ENCODE measurements at places on chromosomes 3 and 15.

GRCh38 chr3:151037746-151038477 is 47.6 kb upstream of the MED12L start:
- DNase-seq, result no peak

- no peak for DNase-seq
Measured at GRCh38 chr3:136021803-136022202, 56.3 kb downstream of the PPP2R3A start.

DNA sequence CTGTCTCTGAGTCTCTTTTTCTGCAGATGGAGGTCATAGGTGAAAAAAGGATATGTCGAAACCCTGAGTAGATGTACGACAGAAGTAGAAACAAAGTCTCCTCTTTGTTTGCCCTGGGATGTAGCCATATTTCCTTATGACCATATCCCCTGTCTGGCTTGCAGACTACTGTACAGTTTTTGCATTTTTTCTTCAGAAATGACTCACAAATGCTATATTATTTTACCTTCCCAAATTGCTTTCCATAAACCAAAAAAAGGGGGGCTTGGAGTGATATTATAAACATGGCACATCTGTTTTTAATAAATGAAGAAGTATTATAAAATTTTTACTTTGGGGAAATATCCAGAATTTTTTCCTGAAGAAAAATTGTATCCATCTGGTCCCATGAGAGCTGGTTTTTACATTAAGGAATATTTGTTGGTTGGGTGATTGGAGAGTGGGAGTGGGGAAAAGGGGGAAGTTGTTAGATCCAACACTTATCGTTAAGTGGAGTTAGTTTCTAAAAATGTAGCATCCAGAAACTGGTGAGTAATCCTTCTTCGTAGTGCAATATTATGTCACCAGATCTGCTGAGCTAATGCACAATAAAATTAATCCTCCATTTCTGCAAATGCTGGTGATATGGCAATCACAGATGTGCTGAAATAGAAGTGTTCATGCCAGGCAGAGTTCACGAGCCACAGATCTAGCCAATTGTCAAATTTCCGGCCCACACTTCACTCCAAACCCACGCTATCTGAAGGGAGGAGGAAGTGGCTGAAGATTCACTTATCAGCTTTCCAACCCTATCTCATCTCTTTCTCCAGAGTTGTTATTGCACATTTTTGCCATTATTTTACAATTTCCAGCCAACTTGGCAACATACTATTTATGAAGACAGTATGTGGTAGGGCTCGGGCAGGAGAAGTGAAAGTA is 313.6 kb upstream of the ATP11B start:
- no peak for DNase-seq

DNA sequence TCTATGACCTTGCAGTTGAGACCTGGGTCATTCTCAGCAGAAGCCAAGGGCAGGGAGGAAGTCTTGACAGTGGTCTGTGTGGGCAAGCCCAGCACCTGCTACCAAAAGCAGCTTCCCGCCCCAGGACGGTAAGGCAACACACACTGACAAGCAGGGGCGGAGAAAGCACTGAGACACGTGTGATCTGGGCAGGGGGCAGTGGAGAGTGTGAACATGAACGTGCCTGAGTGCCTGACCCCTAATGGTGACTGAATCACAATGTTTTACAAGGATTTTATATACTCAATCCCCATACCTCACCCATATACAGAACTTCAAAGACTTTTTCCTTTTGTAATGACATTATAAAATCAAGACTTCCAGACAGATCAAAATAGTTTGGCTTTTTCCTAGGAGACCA is 35.2 kb downstream of the ANP32A start:
- no peak for DNase-seq

GRCh38 chr15:95019907-95020306 is 788.5 kb downstream of the MCTP2 start:
- DNase-seq, result no peak

GRCh38 chr15:100114100-100114499 is 227.7 kb downstream of the ADAMTS17 start:
- no peak for DNase-seq

DNA sequence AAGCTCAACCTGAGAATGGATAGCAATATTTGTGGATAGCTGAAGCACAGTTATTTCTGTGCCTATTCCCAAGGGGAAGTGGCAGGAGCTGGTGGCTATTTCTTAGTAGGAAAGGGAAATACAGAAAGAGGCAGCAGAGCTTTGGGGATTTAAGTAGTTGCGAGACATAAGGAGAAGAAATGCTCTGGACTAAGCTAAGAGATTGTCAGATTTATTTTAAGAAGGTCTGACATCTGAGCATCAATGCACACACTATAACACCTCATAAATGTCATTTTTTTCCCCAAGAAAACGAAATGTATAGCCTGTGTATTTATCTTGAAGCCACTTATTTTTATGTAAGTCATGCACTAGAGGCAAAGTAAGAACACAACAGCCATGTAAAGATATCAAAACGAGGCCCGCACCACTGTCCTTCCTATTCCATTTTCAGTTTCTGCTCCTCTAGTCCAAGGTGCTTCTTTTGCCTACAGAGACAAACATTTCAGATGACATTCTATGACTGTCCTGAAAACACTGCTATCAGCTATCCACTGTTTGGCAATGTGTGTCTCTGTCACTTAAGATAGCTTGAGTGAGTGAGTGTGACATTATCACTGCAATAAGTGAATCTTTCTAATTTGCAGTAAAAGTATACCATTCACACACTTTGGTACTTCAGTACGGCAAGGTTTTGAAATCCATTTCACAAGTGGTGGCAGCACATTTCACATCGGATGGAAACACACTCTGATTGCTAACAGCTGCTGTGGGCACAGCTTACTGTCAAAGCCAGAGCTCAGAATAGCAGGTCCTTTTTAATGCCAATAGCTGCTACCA is 62.7 kb upstream of the ICE2 start:
- no peak for DNase-seq

DNA sequence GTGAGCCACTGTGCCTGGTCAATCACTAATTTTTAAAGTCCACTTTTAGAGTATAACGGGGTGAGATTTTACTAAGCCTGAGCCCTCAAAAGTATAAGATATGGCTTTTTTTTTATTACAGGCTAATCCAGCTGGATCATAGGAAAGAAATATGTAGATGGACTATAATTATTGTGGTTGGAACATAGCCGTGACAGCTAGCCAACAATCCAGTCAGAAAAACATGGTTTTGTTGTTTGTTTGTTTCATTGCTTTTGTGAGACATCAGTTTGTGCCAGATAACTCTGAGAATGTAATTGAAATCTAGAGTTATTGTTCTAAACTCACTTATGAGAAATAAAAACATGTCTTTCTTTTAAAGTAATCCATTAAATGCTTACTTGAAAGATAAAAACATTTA is 37.3 kb upstream of the ATOSA start:
- no peak for DNase-seq

DNA sequence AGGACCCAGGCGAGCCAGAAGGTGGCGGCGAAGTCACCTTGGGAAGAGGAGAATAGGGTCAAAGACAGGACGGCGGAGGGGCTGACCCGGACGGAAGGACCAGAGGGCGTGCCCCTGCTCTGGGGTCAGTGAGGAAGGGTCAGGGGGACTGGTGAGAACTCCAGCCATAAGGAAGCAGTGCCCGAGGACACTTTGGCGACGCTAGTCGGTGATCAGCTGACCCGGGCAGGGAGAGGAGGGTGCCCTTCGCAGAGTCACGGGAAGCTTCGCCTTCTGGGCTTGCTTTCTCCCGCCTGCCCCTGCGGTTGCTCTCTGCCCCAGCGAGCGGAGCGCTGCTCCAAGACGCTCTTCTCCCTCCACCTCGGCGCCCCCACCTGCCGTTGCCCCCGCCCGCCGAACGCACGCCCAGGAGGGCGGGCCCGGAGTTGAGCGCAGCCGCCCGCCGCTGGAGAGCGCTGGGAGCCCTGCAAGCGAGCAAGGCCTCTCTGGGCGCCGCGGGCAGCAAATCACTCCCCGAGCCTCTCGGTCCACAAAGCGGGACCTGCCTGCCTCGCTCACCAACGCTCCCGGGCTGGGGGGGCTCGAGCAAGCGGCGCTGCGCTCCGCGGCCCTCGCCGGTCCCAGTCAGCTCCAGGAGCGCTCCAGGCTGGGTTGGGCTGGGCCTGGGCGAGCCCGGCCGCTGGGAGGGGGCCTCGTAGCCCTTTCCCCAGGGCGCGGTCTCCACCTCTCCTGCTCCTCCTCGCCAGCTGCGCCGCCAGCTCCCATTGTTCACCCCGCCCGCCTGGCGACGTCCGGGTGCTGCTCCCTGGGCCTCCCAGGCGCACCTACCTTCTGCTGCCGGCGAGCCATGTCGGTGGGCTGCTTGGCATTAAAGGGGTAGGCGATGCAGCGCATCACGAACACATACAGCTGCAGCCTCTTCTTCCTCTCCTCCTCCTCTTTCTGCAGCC is 1.2 kb downstream of the CADPS start:
- no peak for DNase-seq

GRCh38 chr15:91200101-91200754 is 100.2 kb downstream of the SV2B start:
- DNase-seq, result no peak

DNA sequence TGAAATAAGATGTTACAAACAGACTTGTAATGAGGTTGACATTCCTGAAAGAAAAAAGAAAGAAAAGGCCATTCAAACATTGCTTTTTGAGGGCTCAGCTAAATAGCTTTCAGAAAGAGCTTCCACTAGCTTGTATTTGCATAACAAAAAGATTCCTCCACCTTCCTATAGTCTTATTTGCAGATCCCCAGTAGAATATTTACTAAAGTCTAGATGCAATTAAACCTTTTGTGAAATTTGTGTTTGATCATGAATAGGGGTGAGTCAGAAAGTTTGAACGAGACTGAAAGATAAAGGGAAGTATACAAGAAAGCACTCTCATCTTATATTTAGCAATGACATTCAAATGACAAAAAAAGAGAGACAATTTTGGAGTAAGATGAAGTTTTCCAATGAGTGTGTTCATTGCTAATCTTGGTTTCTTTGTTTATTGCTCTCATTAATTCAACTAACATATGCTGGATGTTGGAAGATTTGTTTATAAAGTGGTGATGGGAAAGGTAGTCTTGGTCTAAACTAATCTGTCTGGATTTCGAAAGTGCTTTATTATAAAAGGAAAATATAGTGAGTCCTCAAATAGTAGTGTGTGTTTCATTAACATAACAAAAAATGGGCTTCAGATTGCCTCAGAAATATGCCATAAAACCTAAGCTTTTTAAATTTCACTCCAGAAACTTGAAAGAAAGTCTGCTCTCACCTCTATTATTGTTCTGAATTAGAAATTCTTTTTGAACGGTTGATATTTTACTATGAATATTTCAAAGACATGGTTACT is 9.1 kb upstream of the CADPS start:
- no peak for DNase-seq

GRCh38 chr15:67100801-67101581 is 35.6 kb downstream of the SMAD3 start:
- no peak for DNase-seq

DNA sequence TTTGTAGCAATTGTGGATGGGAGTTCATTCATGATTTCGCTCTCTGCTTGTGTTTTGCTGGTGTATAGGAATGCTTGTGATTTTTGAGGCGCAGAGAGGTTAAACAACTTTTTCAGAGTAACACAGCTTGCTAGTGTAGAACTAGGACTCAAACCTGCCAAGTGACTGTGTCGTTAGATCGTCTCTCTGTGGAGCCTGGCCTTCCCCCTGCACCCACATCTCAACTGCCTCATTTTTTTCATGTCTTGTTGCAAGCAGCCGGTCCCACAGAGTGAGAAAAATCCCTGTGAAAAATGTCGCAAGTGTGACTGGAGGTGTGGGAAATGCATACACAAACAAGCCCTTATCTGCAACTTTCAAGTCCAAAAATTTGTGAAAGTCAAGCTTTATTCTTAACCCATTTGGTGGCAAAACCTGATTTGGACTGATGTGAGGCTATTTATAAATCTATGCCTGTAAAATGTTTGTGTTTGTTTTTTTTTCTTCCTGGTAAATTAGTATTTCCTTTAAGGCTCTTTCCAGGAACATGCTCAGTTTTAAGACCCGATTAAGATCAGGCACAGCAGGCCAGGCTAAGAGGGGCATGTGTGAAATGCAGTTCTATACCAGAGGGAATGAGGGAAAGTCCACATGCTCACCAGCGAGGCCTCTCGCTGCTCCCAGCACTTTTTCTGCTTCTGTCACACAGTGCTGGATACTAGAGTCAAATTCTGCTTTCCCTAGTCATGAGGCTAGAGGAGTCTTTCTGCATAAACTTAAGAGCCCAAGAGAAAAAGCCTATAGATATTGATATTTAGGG is 25.8 kb downstream of the ST6GAL1 start:
- no peak for DNase-seq

DNA sequence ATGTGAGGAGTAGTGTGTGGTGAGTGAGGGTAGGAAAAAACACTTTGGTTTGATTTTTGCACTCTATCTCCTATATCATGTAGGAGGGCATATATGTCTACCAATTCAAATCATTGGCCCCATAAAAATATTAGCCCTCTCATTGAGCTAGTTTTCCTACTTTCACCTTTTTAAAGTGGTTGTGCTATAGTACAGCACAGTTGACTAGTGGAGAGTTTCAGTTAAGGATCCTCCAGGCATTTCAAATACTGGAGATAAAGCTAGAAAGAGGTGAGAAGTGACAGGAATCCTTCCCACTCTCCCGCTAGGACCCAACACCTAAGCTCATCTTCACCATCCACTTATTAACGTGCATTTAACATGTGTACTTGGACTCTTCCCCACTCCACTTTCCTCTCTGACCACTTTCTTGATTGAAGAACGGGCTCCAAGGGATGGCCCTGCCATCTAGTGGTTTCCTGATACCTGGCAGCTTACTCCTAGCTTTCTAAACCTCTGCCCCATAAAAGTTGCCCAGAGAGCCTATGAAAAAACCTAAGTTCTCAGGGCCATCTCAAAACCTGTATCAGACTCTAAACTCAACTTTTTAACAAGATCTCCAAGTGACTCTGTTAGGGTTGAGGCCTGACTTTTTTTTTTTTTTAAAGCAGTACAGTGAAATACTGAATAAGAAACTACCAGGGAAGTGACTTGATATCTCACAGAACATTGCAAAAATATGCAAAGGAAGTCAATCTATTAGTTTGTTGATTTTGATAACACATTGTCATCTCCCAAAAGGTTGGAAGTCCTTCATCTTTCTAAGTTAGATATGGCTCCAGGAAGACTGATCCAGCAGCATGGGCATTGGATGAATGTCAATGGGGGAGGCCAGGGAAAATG is 17.9 kb downstream of the IL12A start:
- DNase-seq, result no peak

DNA sequence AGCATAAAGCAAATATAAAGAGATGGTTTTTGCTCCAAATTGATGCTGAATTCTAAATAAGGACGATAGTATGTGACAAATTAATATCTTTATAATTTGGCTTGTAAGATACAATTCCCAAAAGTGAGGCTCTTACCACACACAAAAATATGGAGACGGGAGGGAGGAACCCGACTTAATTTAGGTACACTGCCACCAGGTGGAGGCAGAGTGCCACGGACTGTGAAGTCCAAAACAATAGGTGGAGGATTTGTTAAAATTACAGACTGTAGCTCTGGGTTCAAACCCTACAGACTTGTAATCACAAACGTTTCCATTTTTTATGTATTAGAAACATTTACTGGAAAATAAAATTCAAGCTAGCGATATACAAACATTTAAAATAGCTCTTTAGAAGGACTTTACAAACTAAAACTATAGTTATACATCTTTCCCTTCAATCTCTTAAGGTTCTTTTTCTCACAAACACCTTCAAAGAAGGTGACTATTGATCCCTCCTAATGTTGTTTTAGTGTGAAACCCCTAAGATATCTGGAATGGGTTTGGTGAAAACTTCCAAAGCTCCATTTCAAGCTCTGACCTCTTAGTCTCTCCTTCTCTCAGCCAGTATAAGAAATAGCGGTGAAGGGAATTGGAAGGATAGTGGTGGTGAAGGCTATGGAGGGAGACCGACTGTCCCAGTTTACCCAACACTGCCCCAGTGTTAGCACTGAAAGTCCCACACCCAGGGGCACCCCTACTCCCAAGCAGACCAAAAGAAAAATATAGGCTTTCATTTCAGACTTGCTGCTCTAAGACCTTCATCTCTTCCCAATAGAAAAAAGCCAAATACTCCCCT is 89.7 kb downstream of the AQP9 start:
- peak; percentile 50 for DNase-seq

Data from stimulated activated CD4-positive, alpha-beta T cell treated with anti-CD3 and anti-CD28 coated beads, TNF-alpha, amount 100 ng/mL, for 4 hours (primary cell).